ENCODE measurements at places on chromosomes 2 and 18.

- no peak for DNase-seq
Measured at GRCh38 chr2:24892928-24893327, 27.1 kb downstream of the ADCY3 start.

DNA sequence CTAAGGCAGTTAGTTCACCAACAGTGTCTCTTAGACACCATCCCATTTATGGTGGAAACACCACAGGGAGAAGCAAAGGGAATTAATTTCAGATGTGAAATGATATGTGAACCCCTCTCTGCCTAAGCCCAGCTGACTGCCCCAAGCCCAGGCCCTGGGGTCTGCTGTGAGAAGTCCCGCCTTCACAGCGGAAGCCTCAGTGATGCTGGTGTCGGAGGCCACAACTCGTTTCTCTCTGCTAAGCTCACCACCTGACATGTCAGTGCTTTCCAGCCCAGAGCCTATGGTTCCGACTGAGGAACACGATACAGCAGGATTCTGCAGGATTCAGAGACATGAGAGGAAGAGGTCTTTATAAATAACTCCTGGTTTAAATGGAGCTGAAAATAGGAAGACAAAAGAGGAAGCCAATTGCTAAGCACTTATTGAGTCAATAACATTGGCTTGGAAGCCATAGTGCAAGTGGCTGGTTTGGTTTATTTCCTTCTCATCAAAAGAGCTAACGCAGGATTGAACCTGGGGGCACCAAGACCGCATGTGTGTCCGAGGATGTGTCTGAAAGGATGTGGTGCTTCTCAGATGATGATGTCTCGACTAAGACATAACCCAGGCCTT is 21.9 kb upstream of the LOXHD1 start:
- DNase-seq: no peak

GRCh38 chr2:123606631-123607030 is 418.5 kb upstream of the CNTNAP5 start:
- DNase-seq: no peak

DNA sequence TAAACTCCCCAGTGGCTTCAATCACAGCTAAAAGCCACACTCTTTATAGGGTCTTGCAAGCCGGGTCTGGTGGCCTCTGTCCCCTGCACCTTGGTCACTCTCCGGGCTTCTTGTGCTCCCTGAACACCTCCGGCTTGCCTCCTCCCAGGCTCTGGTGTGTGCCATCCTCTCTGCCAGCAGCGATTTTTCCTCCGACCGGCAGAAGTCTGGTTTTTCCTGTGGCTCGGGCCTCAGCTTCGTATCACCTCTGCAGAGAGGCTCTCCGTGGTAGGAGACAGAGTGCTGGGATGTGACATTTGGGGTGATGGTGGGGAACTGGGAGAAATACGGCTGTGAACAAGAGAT is 58.8 kb upstream of the HPCAL1 start:
- no peak for DNase-seq

- no peak for DNase-seq
Measured at GRCh38 chr2:190554357-190555006, 20.0 kb upstream of the NEMP2 start.

GRCh38 chr2:235609321-235609720 is 115.5 kb downstream of the AGAP1 start:
- DNase-seq: no peak

GRCh38 chr18:13640266-13640860 is 86.0 kb downstream of the FAM210A start:
- no peak for DNase-seq

DNA sequence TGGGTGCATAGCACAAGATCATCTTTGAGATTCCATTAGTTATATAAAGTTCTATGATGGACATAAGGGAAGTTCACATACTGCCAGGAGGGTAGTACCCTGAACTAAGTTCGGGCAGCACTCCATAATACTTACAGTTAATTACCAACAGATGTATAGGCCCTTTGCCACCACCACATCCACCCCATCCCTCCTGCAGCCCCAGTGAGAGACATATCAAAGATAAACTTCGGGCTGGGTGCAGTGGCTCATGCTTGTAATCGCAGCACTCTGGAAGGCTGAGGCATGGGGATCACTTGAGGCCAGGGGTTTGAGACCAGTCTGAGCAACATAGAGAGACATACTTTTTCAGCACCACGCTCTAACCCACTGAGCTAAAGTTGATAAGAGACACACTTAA is 46.4 kb upstream of the NPAS2 start:
- DNase-seq: no peak

GRCh38 chr2:200944467-200945394 is 18.7 kb downstream of the ORC2 start:
- DNase-seq: no peak

GRCh38 chr2:131034122-131035051 is 58.9 kb downstream of the FAM168B start:
- no peak for DNase-seq

GRCh38 chr18:6571239-6571602 is 156.5 kb upstream of the L3MBTL4 start:
- DNase-seq: no peak

DNA sequence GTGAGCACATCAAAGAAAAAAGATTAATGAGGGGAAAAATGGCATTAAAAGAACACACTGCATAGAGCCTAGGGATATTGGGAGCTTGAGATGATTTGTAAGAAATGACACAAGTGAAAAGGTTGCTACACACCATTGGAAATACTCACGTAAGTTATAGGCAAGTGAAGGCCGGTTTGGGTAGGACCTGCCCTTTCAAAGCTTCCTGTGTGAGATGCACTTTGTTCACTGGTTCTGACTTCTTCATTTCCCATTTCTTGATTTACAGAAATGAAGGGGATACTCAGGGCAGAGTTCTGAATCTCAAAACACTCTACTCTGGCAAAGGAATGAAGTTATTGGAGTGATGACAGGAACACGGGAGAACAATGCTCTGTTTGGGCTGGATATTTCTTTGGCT is at the start of gene IL18RAP:
Gene IL18RAP (plus strand): TSS at position 251 of the 400 bp plus-strand sequence. CDS start 118 bp downstream, at position 369.
- DNase-seq: peak; percentile 54

DNA sequence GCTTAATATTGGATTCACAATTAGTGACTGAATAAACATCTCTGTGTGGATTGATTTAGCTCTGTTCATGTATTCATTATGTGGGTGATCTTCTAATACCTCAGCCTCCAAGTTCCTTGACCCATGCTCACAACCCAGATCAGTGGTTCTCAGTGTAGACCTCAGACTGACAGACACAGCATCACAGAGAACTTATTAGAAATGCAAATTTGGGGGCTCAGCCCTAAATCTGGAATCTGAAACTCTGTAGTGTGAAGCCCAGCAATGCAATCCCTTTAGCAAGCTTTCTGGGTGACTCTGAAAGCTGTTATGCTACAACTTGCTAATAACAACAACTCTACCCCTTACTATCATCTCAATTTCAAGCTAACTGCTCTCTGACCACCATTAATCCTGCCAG is 273.1 kb upstream of the FANCL start:
- DNase-seq: no peak

- no peak for DNase-seq
Measured at GRCh38 chr18:26386002-26386401, 159.8 kb downstream of the TAF4B start.

DNA sequence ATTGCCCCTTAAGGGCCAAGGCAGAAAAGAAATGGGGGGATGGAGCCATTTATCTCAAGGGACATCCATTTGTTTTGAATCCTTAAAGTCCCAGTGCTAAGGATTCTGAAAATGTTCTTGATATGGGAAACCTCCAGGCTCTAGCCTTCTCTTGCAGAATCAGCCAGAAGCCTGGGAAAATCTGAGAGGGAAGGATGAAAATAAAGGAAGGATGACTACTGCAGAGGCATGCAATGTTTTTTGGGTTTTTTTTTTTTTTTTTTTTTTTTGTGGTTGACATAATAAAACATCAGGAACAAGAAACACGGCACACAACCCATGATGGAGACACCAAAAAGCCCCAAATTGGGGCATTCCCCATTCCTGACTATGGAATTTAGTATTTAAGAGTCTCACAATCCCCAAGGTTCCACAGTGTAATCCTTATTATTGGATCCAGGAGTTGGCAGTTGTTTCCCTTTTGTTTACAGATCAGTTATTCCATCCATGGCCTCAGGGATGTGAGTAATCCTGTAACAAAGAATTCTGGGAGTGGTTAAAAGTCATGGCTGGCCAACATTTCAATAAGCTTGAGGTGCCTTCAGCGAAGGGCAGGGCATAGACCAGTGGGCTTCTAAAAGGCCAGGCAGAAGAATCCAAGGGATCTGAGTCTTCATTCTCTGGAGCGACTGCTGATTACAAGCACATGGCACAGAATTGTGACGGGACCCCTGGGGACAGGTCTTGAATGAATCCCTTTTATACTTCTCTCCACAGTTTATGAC is 337.5 kb downstream of the GULP1 start:
- DNase-seq: no peak

GRCh38 chr2:148906124-148906523 is 31.1 kb downstream of the KIF5C start:
- DNase-seq: no peak

GRCh38 chr2:219149667-219150066 is 10.9 kb downstream of the NHEJ1 start:
- DNase-seq: no peak

DNA sequence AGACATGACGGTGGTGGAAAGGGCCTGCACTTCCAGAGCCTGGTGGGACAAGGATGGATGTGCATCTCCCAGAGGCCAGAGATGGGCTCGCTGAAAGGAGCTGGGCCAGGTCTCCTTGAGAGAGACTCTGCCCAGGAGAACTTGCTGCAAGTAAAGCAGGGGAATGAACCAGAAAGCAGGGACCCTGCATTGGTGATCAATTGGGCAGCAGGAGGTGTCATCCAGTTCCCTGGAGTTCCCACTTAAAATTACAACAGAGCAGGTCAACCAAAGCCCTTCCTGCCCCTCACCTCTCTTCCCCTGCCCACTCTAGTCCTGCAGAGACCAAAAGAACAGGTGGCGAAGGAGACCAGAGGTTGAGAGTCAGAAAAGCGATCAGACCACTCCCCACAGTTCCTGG is 69.7 kb upstream of the CAB39 start:
- DNase-seq: no peak

DNA sequence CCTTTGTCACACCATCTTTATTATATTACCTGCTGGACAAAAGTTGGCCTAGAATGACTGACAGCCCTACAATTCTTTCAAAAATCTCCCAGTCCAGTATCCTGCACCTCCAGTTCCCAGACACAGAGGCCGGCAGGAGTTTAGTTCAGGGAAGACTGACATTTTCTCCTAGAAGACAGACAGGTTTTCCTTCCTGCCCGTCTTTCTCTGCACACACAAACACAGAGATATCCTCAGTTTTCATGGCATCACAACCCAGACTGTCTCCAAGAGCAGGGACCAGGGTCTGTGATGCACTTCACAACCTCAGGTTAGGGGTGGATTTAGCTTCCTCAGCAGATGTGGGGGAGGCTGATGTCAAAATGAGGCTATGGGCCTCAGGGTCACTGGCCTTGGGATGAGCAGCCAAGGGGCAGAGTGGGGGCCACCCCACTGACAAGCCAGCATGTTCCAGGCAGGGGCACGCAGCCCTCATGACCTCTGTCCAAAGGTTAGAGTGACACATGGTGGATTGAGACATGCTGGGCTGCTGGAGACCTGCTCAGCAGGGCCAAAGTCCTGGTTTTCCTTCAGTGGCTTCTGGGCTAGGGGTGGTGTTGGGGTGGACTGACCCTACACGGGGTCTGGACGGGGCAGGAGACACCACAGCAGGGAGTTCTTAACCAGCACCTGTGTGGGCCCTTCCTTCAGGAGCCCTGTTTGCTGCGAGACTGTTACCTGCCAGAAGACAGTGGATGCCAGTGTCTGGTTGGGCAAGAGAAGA is 70.5 kb downstream of the SFXN5 start:
- no peak for DNase-seq

DNA sequence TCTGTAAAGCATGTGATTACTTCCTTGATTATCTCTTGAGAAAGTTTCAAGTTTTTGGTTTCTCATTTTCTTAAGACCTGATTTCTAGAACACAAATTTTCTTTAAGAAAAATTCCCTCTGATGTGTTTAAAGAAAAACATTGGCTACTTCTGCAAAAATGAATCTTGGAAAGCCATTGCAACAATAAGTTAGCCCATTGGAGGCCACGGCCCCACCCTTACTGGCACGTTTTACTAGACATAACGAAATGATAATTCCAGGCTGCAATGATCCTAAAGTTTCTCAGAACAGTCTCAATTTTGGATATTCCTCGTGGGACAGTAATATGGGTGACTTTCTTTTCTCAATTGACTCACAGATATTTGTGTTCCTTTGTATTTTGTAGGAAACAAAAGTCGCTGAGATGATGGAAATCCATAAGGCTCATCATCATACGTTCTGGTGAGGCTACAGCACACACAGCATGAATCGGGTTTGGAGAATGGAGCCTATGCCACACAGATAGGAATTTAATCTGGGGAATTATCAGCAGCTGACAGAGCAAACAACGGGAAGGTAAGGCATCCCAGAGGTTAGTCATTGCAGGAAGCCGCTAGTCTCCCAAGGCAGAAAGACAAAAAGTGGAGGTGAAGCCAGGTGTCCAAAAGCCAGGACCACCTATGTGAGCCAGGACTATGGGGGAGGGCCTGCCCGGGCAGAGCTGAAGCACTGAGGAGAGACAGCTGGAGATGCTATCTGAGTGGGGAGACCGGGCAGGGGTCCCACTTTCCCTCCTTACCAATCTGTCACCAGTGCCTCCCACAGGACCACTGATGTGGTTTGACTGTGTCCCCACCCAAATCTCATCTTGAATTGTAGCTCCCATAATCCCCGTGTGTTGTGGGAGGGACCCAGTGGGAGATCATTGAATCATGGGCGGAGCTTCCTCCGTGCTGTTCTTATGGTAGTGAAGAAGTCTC is 35.9 kb downstream of the SOWAHC start:
- no peak for DNase-seq

GRCh38 chr2:8833853-8834252 is 3.6 kb downstream of the KIDINS220 start:
- no peak for DNase-seq

DNA sequence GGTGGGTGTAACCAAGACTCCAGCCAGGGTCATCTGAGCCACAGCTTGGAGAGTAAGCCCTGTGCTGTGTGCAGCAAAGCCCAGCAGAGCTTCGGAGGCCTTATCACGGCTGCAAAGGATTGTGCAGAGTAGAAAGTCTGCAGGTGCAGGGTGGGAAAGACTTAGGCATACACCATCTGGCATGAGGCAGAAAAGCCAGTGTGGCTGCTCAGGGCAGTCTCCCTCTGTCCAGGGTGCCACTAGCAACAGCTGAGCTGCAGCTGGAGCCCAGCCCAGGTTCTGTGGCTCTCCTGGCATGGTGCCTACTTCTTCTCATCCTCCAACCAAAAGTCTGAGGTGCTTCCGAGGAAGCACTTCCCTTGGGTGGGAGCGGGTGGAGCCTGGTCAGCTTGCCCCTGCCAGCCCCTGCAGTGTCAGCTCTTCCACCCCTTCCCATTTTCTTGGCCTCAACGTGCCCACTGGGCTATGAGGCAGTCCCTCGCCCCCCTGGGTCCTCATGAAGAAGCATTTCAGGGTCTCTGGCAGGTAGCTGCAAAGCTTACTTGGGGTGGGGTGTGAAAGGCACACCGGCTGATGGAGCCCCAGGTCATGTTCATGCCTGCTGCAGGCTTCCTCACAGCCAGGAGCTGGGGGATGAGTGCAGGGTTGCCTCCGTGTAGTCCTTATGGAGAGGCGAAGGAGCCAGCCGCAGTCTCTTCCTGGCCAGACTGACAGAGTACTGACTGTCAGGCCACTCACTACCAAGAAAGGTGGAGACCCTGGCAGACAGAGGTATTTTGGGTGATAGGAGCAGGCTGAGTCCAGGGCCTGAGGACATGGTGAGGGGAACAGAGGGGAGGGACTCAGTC is 4.8 kb downstream of the AMER3 start:
- no peak for DNase-seq

GRCh38 chr18:28781616-28782362 is 604.9 kb upstream of the CDH2 start:
- DNase-seq: no peak

Data from AML-193 (cell line).